ENCODE measurements at places on chromosomes 7 and 10.

GRCh38 chr7:91457208-91457607 lies 193.0 kb downstream of the FZD1 start:
- no peak for DNase-seq

DNA sequence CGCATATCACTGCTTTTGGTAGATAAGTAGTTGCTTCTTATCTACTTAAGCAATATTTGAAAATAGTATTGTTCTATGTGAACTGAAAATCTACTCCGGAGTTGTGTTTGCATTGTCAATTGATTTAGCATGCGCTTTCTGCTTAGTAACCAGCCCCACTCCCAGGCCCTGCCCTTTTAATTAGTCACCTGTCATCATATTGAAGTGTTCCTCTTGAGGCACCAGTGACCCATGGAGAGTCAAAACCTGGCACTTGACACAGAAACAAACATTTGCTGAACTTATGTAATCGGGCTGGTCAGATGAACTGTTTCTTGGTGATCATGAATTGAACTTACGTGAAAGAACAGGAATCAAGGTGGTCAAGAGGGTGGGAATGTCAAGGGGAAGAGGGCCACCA lies 27.8 kb upstream of the CDHR3 start:
- DNase-seq, result no peak

DNA sequence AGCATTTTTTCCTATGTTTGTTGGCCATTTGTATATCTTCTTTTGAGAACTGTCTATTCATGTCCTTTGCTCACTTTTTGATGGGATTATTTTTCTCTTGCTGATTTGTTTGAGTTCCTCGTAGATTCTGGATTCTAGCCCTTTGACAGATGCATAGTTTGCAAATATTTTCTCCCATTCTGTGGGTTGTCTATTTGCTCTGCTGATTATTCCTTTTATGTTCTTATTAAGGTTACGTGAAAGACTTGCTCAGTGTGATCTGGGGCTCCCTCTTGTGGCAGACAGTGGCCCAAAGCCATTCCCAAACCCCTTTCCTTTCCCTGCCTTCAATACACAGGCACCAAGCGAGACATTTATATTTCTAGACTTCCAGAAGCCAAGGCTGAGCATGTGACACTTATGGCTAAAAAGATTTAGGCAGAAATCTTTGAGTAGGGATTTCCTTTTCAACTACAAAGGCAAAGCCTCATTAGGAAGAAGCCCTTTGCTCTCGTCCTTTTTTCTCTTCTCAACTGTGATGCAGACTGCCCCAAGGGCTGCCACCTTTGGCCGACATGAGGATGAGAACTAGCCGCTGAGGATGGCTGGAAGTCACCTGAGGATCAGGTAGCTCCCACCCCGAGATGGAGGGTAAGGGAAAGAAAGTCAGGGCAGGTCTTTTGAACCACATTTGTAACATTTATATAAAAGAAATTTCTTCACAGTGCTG lies 23.6 kb downstream of the ST8SIA6 start:
- DNase-seq, result peak; percentile 56

DNA sequence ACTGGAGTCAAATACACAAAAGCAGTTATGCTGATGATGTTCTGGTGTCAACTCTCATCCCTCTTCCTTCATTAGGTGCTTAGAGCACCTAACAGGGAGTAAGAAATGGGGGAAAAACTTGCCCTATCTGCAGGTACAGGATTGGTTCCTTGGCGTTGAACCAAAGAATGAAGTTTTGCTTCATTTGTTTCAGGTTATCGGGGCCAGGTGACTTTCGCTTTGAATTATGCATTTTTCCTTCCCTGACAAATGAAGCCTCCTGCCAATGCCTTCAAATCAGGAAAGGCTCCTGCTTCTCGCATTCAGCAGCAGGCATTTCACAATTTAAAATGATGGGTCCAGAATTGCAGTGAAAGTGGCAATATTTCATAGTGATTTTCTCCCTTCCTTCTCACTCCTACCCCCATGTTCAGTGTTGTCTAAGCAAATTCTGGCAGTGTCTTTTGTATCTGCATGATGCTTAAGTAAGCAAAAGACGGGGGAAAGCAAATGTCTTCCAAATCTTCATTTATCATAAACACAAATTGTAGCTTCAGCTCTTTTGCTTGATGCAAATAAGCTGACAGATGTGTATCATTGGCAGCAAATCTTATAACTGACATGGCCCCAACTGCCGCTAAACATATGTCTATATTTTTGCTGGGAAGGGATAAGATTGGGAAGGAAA lies 29.4 kb downstream of the DNAJB9 start:
- no peak for DNase-seq

DNA sequence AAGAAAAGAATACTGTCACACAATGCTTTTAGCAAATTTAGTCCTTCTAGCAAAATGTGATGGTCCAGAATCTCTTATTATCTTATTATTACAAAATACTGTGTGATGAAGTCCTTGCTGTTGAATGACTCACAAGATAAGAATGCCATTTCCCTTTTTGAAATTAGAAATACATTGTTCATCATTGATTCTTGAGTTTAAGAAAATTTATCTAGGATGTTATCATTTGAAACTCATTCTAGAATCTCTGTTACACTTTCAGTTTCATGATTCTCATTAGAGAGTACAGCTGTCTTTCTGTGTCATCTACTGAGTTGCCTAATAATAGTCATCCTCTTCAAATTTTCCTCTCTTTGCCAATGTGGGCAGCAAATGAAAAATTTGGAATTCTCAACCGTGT lies 9.6 kb downstream of the ZKSCAN5 start:
- DNase-seq, result no peak

DNA sequence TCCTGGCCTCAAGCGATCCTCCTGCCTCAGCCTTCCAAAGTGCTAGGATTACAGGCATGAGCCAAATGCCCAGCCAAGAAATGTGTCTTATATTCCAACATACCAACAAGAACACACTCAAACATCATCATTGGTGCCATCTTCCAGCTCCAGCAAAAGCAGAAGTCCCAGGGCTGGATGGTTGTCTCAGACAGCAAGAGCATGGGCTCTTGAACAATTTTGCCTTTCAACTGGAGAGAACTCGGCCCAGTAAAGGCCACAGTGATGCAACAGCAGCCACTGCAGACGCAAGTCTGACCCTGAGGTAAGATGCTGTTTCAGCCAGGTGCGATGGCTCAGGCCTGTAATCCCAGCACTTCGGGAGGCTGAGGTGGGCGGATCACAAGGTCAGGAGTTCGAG lies 52.8 kb upstream of the NFE2L3 start:
- DNase-seq, result no peak
